ENCODE measurements at places on chromosomes 3 and 15.

GRCh38 chr3:53077476-53078220 lies 31.8 kb upstream of the SFMBT1 start:
- no peak for DNase-seq

DNA sequence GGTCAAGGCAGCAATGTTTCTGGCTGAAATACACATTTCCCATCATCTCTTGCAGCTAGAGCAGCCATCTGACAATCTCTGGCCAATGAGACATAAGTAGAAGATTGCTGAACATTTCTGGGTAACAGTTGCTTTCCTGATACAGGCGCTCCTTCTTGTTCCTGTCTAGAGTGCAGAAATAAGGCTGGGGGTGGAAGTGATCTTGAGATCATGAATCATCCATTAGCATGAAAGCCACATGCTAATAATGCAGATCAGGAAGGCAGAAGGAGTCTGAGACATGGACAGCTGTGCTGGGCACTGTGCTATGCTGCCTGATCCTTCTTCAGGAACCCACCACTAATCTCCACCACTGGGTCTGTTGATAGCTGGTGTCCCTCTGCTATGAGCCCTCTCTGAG lies 14.8 kb upstream of the TMEM108 start:
- DNase-seq, result no peak

DNA sequence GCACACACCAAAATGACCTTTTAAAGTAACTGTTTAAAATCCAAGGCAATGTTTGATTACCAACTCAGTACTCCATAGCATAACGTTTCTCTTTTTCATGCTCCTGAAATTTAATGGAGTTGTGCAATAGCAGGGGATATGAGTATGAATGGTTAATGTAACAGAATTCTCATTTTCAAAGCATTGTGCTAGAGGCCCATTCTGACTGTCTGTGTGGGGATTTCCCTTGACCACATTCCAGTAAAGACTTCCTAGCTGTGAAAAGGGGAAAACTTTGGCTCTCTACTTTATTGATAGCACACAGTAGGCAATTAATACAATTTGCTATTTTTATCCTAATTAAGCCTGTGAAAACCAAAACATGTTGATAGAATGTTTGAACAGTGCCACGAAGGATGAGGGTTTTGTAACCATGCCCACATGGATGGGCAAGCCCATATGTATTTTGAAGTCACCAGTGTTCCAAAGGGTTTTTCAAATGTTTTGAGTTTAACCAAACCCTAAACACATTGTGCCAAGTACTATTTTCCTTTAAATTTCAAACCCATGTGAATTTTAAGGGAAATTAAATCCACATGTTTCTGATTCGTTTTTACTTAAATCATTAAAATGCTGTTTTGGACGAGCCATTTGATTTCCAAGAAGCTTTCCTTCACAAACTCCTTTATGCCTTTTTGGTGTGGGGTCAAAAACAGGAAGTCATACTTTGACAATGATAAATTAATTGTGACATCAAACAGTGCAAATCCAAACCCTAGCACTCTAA lies 261.2 kb downstream of the SHOX2 start:
- DNase-seq, result no peak

DNA sequence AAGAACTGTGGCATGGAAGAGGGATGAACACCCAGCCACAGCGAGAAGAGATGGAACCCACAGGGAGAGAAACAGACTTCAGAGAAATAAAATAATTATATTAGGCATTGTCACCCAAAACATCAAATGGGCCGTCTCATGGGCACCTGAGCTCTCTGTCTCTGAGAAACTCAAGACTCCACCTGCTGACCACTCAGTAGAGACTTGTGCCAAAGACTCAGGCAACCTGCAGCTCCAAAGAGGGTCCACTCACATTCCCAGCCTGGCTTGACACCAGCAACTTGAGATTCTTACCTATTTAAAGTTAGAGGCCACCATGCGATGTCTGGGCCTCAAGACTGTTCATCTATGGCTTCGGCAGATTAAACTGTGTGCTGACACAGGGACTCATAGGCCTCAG lies 12.0 kb downstream of the SEMA5B start:
- no peak for DNase-seq
